Central memory CD8-positive, alpha-beta T cell (primary cell): ENCODE measurements at places on chromosomes 2 and 18.

DNA sequence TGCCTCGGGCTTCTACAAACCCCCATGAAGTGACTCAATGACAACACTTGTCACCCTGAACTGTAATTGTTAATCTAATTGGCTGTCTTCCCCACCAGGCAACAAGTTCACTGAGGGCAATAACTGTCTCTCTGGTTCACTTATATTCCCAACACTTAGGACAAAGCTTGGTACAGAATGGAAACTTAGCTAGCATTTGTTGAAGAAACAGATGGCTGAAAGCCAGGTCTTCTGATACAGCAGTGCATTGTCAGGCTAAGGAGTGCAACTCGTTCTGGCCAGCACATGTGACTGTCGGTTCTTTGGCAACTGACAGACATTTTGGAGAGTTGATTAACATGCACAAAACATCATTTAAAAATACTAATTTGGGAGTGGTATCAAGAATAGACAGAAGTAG lies 14.6 kb upstream of the DNAJC27 start:
- no peak overlapping the region for H3K27ac ChIP-seq
- peaks cover 34% of the 10 kb centered on the region for H3K27me3 ChIP-seq
- no peaks in the 10 kb centered on the region for H3K4me1 ChIP-seq
- H3K36me3 ChIP-seq: no peaks in the 10 kb centered on the region
- H3K4me3 ChIP-seq: no peak overlapping the region
- no peak for DNase-seq

DNA sequence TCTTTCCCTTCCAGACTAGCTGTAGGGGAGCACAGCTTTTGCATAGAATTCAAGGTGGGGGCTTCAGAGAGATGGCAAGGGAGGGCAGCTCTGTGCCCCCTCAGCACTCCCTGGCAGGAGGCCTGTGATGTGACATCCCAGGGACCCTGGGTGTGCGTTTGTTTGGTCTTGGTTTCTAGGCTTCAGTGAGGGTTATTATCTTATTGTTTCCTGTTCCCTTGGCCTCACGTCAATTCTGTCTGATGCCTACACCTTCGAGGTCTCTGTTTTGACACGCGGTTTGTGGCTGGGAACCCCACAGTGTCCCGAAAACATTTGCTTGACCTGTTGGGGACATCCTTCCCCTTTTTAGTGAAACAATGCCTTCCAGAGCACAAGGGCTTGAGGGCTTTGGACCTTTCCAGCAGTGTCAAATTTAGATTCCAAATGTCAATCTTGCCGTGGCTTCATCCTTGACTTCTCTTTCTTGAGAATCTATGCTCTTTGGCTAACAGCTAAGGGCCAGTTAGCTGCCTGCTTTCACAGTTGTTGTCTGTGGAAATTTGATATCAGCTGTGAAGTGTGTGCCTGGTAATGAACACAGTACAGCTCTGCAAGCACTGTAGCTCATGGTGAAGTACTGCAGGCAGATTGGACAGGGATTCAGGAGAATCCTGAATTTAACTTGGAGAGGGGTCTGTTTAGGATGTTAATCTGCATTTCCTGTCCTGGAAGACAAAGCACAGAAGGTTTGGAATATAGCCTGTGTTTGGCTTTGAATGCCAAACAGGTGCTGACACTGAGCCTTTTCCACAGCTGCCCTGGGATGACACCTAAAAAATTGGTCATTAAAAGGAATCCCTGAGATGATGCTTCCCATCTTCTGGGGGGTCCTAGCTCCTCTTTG lies 108.2 kb upstream of the CXCR4 start:
- no peaks in the 10 kb centered on the region for H3K27me3 ChIP-seq
- peak; percentile 53 for DNase-seq
- peaks cover 32% of the 10 kb centered on the region for H3K4me1 ChIP-seq
- peaks cover 8% of the 10 kb centered on the region for H3K36me3 ChIP-seq
- H3K4me3 ChIP-seq: peak overlapping the region; percentile 51

GRCh38 chr2:218307415-218308090 lies 15.2 kb upstream of the TMBIM1 start:
- H3K4me3 ChIP-seq: no peak overlapping the region
- no peak overlapping the region for H3K27ac ChIP-seq
- no peaks in the 10 kb centered on the region for H3K4me1 ChIP-seq
- H3K36me3 ChIP-seq: no peaks in the 10 kb centered on the region

DNA sequence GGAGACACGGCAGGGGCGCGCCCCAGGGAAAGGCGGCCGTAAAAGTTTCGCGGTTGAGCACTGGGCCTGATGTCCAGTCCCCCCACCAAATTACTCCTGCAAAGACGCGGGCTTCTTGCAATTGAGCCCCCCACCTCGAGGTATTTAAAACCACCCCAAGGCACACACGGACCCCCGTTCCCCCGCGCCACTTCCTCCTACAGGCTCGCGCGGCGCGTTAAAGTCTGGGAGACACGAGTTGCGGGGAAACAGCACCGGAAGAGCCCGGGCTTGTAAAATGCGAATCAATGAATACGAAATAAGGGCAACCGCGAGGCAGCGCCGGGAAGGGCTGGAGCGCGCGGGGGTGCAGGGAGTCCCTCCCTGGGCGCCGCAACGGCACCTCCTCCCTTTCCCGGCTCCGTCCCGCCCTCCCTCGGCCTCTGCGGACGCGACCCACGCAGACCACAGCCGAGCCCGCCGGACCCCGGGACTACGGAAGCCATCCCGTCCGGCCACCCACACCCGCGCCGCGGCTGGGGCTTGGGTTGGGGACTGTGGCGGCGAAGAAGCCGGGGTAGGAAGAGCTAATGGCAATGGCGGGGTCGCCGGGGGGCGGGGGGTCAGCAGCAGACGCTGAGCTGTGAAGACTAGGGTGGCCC lies 918 bp upstream of the NETO1 start:
- no peak overlapping the region for H3K27ac ChIP-seq
- no peak for DNase-seq
- H3K4me1 ChIP-seq: no peaks in the 10 kb centered on the region
- no peak overlapping the region for H3K4me3 ChIP-seq
- H3K27me3 ChIP-seq: peaks cover 11% of the 10 kb centered on the region
- H3K36me3 ChIP-seq: no peaks in the 10 kb centered on the region

- no peak overlapping the region for H3K4me3 ChIP-seq
- no peak overlapping the region for H3K27ac ChIP-seq
- no peaks in the 10 kb centered on the region for H3K4me1 ChIP-seq
- no peaks in the 10 kb centered on the region for H3K27me3 ChIP-seq
- no peaks in the 10 kb centered on the region for H3K36me3 ChIP-seq
- DNase-seq: peak; percentile 39
Observed at GRCh38 chr2:1817256-1818051, 73.1 kb upstream of the PXDN start.

GRCh38 chr2:71563872-71564271 lies 110.5 kb downstream of the DYSF start:
- H3K4me3 ChIP-seq: no peak overlapping the region
- no peaks in the 10 kb centered on the region for H3K27me3 ChIP-seq
- H3K4me1 ChIP-seq: no peaks in the 10 kb centered on the region
- H3K27ac ChIP-seq: no peak overlapping the region
- no peak for DNase-seq

DNA sequence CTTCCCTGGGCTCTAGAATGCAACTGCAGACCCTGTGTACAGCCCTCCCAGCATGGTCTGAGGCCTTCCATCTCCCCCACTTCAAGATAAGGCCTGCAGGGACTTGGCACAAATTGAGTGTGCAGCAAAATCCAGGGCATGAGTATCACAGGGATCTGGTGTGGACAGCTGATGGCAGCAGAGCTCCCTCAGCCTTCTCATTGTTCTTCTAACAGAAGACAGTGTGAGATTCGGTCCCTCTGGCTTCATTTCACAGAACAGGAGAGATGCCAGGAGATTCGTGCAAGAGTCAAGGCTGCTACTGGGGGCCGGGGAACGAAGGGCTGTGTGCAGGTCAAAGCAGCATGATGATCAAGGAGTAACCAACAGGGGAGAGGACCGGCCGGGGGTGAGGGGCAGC lies 85.8 kb downstream of the UXS1 start:
- no peak overlapping the region for H3K27ac ChIP-seq
- H3K4me3 ChIP-seq: no peak overlapping the region
- no peaks in the 10 kb centered on the region for H3K27me3 ChIP-seq
- DNase-seq: no peak
- peaks cover 5% of the 10 kb centered on the region for H3K4me1 ChIP-seq

GRCh38 chr2:203344667-203345066 lies 16.5 kb downstream of the ABI2 start:
- no peak for DNase-seq
- peaks cover 3% of the 10 kb centered on the region for H3K36me3 ChIP-seq
- H3K4me1 ChIP-seq: no peaks in the 10 kb centered on the region
- H3K27ac ChIP-seq: no peak overlapping the region

DNA sequence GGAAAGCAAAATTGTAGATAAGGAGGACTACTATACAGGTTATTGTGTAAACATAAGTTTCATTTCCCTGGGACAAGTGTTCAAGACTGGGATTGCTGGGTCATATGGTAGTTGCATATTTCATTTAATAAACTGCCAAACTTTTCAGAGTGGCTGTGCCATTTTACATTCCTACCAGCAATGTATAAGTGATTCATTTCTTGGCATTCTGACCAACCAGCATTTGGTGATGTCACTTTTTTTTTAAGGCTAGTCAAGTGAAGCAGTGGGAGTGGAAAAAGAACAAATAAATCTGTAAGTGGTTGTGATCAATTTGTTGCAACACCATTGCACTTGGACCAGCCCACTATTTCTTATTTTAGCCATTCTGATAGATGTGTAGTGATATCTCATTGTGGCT lies 5.2 kb upstream of the CHCHD5 start:
- DNase-seq: no peak
- no peaks in the 10 kb centered on the region for H3K27me3 ChIP-seq
- no peak overlapping the region for H3K27ac ChIP-seq
- H3K4me1 ChIP-seq: peaks cover 9% of the 10 kb centered on the region
- peaks cover 23% of the 10 kb centered on the region for H3K36me3 ChIP-seq

- H3K4me1 ChIP-seq: no peaks in the 10 kb centered on the region
- no peak overlapping the region for H3K4me3 ChIP-seq
- peaks cover 2% of the 10 kb centered on the region for H3K36me3 ChIP-seq
Observed at GRCh38 chr18:42330296-42330695, 375.3 kb downstream of the PIK3C3 start.

- no peaks in the 10 kb centered on the region for H3K36me3 ChIP-seq
- H3K4me1 ChIP-seq: peaks cover 6% of the 10 kb centered on the region
- H3K4me3 ChIP-seq: no peak overlapping the region
- no peak for DNase-seq
Observed at GRCh38 chr2:241947004-241947350, 77.4 kb downstream of the RTP5 start.

DNA sequence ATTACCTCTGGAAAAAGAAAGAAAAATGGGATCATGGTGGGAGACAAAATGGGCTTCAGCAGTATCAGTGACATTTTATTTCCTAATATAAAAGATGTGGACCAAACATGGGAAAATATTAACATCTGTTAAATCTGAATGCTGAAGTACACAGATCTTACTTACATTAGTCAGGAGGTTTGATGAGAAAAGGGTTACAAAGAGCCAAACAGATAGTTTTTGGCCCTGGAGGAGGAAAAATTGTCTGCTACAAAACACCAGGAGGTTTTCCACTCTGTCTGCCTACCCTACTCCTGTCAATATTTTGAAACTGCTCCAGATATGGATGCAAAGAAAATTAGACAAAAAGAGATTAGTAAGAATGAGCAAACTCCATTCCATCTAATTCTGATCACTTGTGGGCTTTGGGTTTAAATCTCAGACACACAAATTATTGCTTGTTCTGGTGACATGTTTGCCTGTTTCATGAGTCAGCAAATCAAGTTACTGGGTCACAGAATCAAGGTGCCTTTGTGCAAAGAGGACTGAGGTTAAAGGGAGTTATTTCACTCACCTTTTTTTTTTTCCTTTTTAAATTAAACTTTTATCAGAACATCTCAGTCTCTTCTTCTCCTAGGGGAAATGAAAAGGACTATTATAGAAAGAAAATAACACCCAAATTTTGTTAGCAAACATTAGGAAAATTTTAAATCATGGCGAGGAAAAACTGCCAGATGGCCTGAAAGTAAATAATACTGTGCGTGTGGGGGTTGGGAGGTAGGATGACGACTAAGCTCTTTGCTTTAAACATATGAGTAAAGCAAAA lies 87.0 kb upstream of the SPATS2L start:
- H3K4me3 ChIP-seq: no peak overlapping the region
- H3K36me3 ChIP-seq: no peaks in the 10 kb centered on the region
- H3K27me3 ChIP-seq: peaks cover 31% of the 10 kb centered on the region

- no peak overlapping the region for H3K4me3 ChIP-seq
- H3K36me3 ChIP-seq: no peaks in the 10 kb centered on the region
- H3K27me3 ChIP-seq: peaks cover 8% of the 10 kb centered on the region
- no peaks in the 10 kb centered on the region for H3K4me1 ChIP-seq
- DNase-seq: no peak
- H3K27ac ChIP-seq: no peak overlapping the region
Observed at GRCh38 chr18:21489119-21489750, 111.3 kb downstream of the ESCO1 start.

DNA sequence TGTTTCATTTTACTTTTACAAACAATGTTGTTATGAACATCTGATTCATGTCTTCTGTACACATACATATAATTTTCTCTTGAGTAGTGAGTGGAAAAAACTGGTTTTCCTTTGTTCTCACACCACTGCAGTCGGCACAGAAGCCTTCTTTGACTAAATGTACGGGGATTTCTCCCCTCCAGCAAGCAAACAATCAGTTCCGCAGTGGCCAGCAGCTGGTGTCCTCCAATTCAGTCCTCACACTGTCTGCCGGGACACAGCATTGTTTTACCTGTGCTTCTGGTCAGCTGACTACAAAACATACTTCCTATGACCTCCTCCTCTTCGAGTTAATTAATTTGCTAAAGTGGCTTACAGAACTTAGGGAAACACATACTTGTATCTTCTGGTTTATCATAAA lies 202.8 kb downstream of the WDR7 start:
- H3K36me3 ChIP-seq: no peaks in the 10 kb centered on the region
- H3K27ac ChIP-seq: no peak overlapping the region
- no peaks in the 10 kb centered on the region for H3K27me3 ChIP-seq
- no peak for DNase-seq

- H3K4me1 ChIP-seq: no peaks in the 10 kb centered on the region
- DNase-seq: no peak
- peaks cover 19% of the 10 kb centered on the region for H3K27me3 ChIP-seq
- no peaks in the 10 kb centered on the region for H3K36me3 ChIP-seq
Observed at GRCh38 chr18:62368100-62368499, 43.0 kb downstream of the TNFRSF11A start.
